Esophagus mucosa (tissue), 1 donor: ENCODE measurements at places on chromosomes 4 and X.
A peak's percentile ranks its signal among the peaks of the same experiment; 100 is the strongest.

GRCh38 chr4:92600638-92601037 lies 296.9 kb downstream of the GRID2 start:
- no peak for ATAC-seq

DNA sequence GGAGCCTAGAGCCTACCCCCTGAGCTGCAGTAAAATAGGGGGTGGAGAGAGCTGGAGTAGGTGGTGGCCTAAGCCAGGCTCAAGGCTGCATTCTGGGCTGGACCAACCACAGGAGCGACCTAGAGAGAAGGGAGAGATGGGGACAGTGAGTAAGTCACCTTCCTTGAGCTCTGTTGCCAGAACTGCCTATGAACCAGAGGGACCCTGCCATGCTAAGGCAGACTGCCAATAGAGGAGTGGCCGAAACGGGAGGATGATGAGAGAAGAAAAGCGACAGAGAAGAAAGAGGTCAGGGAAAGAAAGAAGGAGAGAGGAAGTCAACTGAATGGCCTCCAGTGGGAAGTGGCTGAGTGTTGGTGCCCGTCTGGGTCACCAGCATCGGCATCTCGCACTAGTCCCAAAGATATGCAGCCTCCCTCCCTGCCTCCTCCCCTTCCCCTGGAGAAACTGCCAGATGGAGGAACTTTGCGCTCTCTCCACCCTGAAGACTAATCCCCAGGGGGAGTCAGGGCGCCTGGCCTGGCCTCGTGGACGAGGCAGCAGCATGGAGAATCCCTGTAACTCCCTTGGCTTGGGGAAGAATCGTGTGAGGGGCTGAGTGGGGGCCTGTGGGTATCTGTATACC lies 28.8 kb downstream of the ELF4 start:
- ATAC-seq = no peak

GRCh38 chrX:98289726-98290125 lies 1406.0 kb downstream of the RPA4 start:
- ATAC-seq = no peak

DNA sequence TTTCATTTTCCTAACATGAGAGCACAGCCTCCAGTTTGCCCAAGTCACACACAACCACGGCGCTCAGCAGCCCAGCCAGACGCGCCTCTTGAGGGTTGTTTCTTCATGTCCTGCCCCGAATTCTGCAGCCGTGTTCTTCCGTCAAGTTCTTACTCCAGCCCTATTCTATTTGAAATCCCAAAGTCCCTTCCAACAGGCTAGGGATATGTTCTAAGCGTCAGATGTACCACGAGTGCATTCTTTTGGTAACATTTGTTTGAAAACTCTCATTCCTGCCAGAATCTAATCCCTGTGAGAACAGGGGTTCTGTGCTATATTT lies 23.1 kb downstream of the ACSL1 start:
- no peak for ATAC-seq

GRCh38 chr4:189826657-189827056 lies 114.0 kb upstream of the FRG1 start:
- no peak for ATAC-seq

- no peak for ATAC-seq
Measured at GRCh38 chrX:75156531-75156945, 455 bp upstream of the ABCB7 start.

DNA sequence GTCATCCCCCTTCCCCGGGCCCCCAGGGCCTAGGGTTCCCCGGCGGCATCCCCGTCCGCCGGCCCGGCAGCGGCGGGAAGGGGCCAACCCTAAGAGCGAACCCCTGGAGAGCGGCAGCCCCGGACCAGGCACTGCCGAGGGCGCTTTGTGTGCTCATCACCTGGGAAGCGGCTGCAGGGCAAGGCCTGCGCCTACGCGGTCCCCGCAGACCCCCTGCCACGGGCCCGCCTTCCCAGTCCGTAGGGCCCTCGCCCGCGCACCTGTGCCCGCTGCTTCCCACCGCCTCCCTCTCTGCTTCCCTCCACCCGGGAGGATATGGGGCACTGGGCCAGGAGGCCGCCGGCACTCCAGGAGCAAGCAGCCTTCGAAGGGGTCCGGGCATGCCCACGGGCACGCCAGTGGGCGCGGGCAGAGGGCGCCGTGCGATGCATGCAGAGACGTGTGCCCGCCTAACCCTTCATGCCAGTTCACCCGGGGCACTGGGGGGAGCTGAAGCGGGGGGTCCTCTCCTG lies 2.6 kb downstream of the FLNA start:
- peak; percentile 0 for ATAC-seq

DNA sequence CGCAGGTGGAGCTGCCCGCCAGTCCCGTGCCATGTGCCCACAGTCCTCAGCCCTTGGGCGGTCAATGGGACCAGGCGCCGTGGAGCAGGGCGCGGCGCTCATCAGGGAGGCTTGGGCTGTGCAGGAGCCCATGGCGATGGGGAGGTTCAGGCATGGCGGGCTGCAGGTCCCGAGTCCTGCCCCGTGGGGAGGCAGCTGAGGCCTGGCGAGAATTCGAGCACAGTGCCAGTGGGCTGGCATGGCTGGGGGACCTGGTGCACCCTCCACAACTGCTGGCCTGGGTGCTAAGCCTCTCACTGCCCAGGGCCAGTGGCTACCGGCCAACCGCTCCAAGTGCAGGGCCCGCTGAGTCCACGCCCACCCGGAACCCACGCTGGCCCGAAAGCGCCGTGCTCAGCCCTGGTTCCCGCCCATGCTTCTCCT lies 646.5 kb downstream of the GABRG1 start:
- no peak for ATAC-seq

- ATAC-seq = peak; percentile 65
Measured at GRCh38 chrX:46796574-46797191, 37.8 kb upstream of the SLC9A7 start.

DNA sequence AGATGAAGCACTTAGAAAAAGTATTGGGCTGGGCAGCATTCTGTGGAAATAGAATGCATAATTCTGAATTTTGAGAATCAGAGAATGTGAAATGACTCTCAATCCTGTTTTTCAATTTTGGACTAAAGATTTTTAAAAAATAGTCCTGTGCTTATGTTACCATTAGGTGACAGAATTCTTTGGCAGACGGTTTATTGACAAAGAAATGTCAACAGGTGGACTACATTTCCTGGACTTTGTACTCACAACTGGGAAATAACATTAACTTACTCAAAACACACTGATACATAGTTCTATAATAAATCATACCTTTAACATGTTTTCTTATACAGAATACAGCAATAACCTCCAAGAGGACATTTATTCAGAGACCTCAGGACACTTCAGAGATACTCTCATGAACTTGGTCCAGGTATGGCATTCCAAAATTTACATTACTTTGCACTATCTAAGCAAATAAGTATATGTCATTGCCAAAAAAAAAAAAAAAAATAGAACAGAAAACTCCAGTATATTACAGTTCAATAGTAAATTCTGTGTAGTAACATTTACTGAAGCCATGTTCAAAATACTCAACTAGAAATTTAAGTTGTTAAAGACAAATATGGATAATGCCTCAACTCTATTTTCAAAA lies 72.7 kb downstream of the ANXA10 start:
- ATAC-seq = no peak

GRCh38 chr4:37685161-37685822 lies 884 bp downstream of the RELL1 start:
- ATAC-seq = no peak

GRCh38 chr4:80252953-80253352 lies 13.5 kb upstream of the FGF5 start:
- ATAC-seq = no peak

DNA sequence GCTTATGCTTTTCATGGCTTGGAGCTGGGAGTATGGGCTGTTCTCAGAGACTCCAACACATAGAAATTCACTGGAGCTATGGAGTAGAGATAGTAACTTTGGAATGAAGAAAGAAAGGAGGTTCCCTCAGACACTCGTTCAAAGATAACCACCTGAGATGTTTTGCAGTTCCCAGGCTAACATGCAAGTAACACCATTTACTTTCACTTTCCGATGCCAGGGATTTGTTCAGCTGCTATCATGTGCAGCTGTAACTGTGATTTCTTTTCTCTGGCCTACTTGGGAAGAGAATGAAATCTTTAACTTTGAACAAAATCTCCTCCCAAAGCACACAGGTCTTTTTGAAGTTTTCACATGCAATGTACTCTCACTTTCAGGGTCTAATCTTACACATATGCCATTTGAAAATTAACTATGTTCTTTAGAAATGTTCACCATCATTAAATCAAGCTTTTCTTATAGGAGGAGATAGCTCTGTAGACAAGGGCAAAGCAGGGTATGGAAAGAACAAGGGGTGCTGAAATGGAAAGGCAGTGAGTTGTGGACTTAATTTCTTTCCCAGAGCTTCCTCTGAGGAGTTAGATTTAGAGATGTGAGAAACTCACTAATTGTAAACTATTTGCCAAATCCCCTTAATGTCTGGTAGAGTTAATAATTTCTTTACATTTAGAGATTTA lies 514.3 kb downstream of the PDHA2 start:
- no peak for ATAC-seq

- no peak for ATAC-seq
Measured at GRCh38 chrX:38018766-38019425, 12.5 kb downstream of the SYTL5 start.

GRCh38 chr4:62457356-62457755 lies 1257.2 kb downstream of the ADGRL3 start:
- ATAC-seq = no peak

- no peak for ATAC-seq
Measured at GRCh38 chr4:143883529-143883928, 21.8 kb downstream of the GYPE start.

- no peak for ATAC-seq
Measured at GRCh38 chr4:185201977-185202962, 1.5 kb downstream of the CFAP97 start.

DNA sequence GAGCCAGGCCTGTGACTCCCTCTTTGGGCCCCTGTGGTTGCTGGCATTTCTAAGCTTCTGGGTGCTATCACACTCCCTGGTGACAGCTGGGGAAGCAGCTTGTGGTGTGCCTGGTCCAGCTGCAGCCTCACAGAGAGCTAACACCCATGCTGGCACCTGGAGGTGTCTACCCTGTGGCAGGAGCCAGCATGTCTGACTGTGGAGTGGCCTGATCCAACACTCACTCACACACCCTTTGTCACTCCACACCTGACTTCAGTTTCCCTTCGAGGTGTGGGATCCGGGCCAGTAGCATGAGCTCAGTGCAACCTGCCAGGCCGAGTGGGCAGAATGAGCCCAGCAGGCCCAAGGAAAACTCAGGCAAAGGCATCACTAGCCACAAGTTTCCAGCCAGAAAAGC lies 67.5 kb downstream of the TECRL start:
- ATAC-seq = peak; percentile 87

DNA sequence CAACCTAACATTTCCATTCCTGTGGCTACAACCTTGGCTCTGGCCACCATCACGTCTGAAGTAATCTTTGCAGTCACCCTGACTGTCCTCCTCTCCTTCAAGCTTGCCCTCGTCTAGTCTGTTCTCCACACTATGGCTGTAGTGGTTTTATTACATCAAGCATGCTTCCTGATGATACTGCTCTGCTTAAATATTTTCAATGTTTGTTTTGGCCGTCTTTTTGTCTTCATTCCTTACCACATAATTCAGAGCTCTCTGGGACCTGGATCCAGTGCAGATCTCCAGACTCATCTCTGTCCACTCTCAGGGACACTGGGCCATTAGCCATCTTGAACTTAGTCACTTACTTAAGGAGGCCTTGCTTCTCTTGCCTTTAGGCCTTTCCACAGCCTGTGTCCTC lies 27.7 kb upstream of the FREM3 start:
- ATAC-seq = no peak

DNA sequence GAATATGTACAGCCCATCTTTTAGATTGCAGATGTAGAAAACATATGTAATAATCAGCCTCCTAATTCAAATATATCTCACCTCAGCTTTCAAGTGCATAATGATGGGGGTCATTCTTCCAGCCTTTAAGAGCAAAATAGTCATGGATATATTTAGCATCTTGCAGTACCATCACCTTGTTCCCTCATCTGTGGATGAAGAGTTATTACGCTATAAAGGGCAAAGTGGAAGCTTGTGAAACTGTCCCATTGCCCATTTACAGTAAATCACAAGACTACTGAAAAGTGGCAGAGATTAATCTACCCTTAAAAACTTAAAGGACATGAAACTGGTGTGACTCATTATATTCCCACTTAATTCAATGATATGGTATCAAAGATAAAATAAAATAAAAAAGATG lies 979.7 kb upstream of the HS3ST1 start:
- ATAC-seq = no peak

- ATAC-seq = no peak
Measured at GRCh38 chrX:11535156-11535919, 130.4 kb downstream of the ARHGAP6 start.

- ATAC-seq = peak; percentile 51
Measured at GRCh38 chrX:55908661-55909212, 191.2 kb downstream of the RRAGB start.

- ATAC-seq = no peak
Measured at GRCh38 chrX:109770780-109771179, 37.7 kb upstream of the ACSL4 start.

GRCh38 chrX:130321550-130321949 lies 18.2 kb upstream of the SLC25A14 start:
- ATAC-seq = no peak

GRCh38 chr4:187840814-187841213 lies 154.8 kb upstream of the ZFP42 start:
- no peak for ATAC-seq

GRCh38 chrX:11537141-11537540 lies 128.6 kb downstream of the ARHGAP6 start:
- no peak for ATAC-seq

- peak; percentile 46 for ATAC-seq
Measured at GRCh38 chrX:83845397-83845796, 15.5 kb upstream of the CYLC1 start.

GRCh38 chr4:40206426-40206825 lies 9.6 kb downstream of the RHOH start:
- no peak for ATAC-seq

GRCh38 chr4:189261475-189261874 lies 679.2 kb upstream of the FRG1 start:
- ATAC-seq = no peak

DNA sequence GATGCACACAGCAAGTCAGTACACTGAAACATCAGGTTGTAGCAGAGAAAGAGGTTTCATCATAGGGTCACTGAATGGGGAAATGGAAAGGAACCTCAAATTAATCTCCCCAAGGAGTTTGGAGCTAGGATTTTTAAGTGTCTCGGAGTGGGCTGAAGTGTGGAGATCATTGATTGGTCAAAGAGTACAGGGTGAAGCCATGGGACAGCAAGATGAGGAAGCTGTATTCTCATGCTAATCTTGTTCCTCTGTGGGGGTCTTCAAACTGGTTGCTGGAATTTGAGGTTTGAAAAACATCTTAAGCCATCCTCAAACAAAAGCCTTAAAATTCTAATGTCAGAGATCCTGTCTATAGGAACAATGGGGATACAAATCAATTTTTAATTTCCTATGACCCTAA lies 78.8 kb upstream of the TEX13A start:
- ATAC-seq = no peak
